ENCODE measurements at places on chromosomes 12 and 14. TPM values are rescaled to one million over a fixed set of nuclear protein-coding genes. Genes with fewer than 3 reads are reported as not detected.

The RHOJ gene
- 1.8 TPM for total RNA-seq

The GALC gene
- total RNA-seq, result 15.7 TPM

The FGF23 gene
- not detected for total RNA-seq

The MIPOL1 gene
- 0.12 TPM for total RNA-seq

The ANKLE2 gene
- total RNA-seq, result 57.4 TPM

The KCNK13 gene
- 0.05 TPM for total RNA-seq

The ACOT6 gene
- not detected for total RNA-seq

The ESPL1 gene
- total RNA-seq, result 2.9 TPM

The ASPG gene
- total RNA-seq, result not detected

The LIN7A gene
- total RNA-seq, result 1.3 TPM

The OR6C3 gene
- not detected for total RNA-seq

The TWF1 gene
- total RNA-seq, result 162 TPM

The AKAP3 gene
- total RNA-seq, result 2.0 TPM

The PAWR gene
- 20.7 TPM for total RNA-seq

The SPPL3 gene
- 9.7 TPM for total RNA-seq
